Activated CD4-positive, alpha-beta memory T cell treated with anti-CD3 and anti-CD28 coated beads, Interleukin-2, amount 10 ng/mL, durations not matched to agents 7 days and 5 days (primary cell): ENCODE measurements at places on chromosomes 1 and 21.
A peak's percentile ranks its signal among the peaks of the same experiment; 100 is the strongest.

- peak; percentile 88 for DNase-seq
- peaks cover 6% of the 10 kb centered on the region for H3K27me3 ChIP-seq
- no peak overlapping the region for H3K4me3 ChIP-seq
These were observed 45.8 kb downstream of the TMCC2 start for GRCh38 chr1:205273551-205273982.

DNA sequence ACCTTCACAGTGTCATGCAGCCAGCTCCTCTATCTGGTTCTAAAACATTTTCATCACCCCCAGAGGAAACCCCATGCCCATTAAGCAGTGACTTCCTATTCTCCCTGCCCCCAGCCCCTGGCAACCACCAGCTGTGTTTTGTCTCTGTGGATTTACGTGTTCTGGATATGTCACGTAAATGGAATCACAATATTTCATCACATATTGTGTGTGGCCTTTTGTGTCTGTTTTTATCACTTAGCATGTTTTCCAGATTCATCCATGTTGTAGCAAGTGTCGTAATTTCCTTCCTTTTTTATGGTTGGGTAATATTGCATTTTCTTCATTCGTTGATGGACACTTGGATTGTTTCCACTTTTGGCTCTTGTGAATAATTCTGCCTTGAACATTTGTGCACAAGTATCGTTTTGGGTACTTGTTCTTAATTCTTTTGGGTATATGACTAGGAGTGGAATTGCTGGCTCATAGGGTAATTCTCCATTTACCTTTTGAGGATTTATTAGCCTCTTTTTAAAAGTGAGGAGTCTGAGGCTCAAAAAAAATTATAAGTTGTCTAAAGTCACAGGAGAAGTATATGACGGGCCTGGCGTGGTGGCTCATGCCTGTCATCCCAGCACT, 127.0 kb downstream of the MRPS6 start:
- no peak for DNase-seq
- H3K4me1 ChIP-seq = peaks cover 42% of the 10 kb centered on the region
- H3K36me3 ChIP-seq = no peaks in the 10 kb centered on the region
- peaks cover 3% of the 10 kb centered on the region for H3K27me3 ChIP-seq
- no peak overlapping the region for H3K4me3 ChIP-seq

- H3K27ac ChIP-seq = no peak overlapping the region
- H3K27me3 ChIP-seq = peaks cover 38% of the 10 kb centered on the region
- H3K4me1 ChIP-seq = peaks cover 7% of the 10 kb centered on the region
- no peak for DNase-seq
These were observed 20.1 kb downstream of the UBE2U start for GRCh38 chr1:64223329-64224151.

GRCh38 chr1:76687307-76688175, 179.7 kb upstream of the ST6GALNAC5 start:
- no peak overlapping the region for H3K4me3 ChIP-seq
- H3K36me3 ChIP-seq = no peaks in the 10 kb centered on the region
- H3K27ac ChIP-seq = no peak overlapping the region
- H3K4me1 ChIP-seq = no peaks in the 10 kb centered on the region

DNA sequence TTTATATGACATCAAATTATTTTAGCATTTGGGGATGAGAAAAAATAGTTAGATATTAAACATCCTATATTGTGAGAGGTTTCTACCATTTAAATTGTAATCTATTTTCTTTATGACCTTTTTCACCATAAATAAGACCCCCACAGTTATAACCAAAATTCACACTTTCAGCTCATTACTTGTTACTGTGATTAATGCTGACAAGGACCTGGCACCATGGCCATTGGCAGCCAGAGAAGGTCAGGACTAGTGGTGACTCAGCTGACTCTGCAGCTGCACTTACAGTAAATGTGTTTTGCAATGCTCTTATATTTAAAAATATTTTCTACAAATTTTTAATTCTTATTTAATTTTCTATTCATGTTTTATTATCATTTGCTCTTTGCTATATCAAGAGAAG, 133.3 kb upstream of the C1orf105 start:
- H3K27ac ChIP-seq = no peak overlapping the region
- no peaks in the 10 kb centered on the region for H3K36me3 ChIP-seq
- no peak overlapping the region for H3K4me3 ChIP-seq
